ENCODE measurements at places on chromosomes 2 and 18.

GRCh38 chr2:34985474-34985873 is 1370.1 kb upstream of the CRIM1 start:
- DNase-seq: no peak

GRCh38 chr2:205267323-205267722 is 415.0 kb upstream of the NRP2 start:
- no peak for DNase-seq

- DNase-seq: no peak
Measured at GRCh38 chr2:44441200-44441599, 79.5 kb downstream of the CAMKMT start.

- peak; percentile 19 for DNase-seq
Measured at GRCh38 chr18:8507361-8507760, 101.9 kb upstream of the RAB12 start.

GRCh38 chr2:237474931-237475703 is 11.9 kb upstream of the MLPH start:
- peak; percentile 86 for DNase-seq

GRCh38 chr18:52869942-52870907 is 530.2 kb downstream of the DCC start:
- no peak for DNase-seq

GRCh38 chr2:15271941-15272542 is 289.1 kb downstream of the NBAS start:
- no peak for DNase-seq

GRCh38 chr2:44826601-44827000 is 114.9 kb upstream of the SIX3 start:
- DNase-seq: no peak

DNA sequence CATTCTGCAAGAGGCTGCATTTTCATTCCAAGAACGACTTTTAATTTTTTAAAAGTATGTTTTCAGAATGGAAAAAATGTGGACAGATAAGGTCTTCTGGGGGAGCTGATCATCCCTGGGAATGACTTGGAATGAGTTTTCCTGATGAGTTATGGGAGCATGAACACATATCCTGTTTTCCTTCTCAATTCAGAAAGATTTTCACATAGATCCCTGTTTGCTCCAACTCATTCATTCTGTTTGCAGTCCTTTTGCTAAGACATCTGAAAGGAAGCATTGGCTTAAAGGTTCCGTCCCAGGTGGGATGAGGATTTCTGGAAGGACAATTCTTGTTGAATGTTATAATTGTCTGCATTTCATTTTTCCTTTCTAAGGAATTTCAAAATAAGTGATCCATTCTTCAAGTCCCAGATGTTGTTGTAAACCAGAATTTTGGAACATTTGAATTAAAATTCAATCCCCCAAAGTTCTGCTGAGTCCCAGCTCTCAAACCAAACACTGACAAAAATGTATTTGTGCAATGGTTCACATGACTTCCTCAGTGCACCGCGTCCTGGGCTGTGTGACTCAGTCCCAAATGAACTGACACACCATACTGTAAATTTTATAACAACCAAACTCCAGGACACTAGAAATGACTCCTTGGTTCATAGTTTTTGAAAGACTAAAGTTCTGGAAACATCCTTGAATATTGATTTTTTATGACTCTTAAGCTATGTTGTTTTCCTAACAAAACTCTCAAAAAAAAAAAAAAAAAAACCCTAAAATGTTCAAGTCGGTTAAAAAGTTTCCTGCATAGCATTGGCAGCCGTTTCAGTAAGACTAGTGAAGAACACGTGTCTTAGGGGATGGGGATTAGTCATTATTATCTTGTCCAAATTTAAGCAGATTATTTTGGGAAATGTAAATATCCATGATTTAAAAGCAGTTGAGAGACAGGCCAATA is 281.8 kb upstream of the TCF4 start:
- no peak for DNase-seq

DNA sequence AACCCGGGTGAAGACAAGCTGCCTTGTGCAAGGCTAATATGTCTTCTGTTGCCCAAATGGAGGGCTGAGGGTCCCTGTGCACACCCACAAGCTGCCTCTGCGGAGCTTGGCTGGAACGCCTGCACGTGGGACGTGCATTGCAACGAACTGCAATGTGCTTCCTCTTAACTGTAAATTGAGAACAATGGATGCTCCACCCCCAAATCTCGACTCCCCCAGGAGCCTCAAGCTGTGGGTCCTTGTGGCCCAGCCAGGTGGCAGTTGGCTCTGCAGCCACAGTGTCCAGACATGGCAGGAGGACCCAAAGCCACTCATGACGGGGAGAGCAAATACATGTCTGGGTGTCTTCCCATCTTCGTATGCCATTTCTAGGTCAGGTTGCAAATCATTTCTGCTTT is 90.1 kb downstream of the TWIST2 start:
- no peak for DNase-seq

DNA sequence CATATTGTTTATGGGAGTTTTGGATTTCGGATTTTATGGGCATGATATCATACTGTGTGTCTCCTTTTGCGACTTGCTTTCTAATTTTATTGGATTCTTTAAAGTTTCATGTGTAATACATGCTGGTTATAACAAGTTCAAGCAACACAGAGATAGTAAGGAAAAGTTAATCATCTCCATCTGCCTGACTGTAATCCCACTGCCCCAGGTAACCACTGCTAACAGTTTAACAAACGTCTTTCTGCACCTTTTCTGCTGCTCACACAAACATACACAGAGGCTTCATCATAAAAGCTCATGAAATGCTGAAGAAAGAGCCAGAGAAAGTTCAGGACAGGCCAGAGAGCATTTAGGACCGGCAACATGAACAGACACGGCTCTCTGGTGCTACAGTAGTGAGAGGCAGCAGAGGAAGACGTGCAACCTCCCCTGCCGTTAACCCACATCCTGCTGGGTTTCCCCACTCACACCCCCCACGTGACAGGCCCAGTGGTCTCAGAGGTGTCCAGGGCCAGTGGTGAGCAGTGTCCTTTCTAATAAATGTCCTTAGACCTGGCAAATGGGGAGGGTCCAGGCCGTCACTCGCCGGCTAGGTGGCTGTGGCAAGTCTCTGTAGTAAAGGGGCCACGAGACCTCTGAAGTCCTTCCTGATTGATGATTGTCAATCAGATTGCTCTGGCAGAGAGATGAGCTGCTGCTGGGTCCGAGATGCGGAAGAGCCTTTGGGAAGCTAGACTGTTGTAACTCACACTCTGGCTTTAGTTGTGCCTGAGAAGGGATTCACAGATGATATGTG is 43.0 kb upstream of the SLC1A4 start:
- DNase-seq: no peak

GRCh38 chr18:2926528-2926927 is 79.7 kb downstream of the EMILIN2 start:
- DNase-seq: no peak

DNA sequence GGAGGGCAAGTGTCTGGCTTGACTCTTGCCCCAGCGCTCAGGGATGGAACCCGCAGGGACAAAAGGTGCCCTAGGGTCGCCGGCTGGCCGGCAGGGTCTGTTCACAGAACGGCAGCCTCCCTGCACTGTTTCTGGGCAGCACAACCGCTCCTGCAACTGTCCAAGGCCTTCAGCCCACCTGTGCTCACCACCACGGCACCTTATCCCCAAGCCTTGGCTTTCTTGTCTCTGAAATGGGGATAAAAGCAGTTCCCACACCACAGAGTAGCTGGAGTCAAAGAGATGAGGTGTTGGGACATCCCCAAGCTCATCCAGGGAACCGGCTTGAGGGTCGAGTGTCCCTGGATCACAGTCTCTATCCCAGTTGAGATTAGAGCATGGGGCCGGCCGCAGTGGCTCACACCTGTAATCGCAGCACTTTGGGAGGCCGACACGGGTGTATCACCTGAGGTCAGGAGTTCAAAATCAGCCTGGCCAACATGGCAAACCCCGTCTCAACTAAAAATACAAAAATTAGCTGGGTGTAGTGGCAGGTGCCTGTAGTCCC is 4.7 kb downstream of the SNORC start:
- DNase-seq: no peak

DNA sequence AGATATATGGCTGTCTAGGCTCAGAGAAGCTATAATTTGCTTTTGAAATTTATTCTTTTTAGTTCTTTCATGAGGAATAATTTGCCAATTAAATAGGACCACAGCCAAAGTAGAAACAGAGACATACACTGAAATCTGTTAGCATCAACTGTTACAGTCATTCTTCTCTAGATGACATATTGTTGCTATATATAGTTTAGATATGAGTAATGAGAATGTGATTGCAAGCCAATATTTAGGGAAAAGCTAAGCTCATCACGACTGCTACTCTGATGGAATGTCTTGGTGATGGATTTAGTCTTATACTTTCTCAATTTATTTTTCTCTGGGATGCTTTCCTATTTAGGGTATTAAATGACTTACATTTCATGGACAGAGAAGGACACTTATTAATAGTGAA is 259.1 kb downstream of the LNPK start:
- no peak for DNase-seq

GRCh38 chr18:62877411-62878221 is 162.3 kb downstream of the PHLPP1 start:
- no peak for DNase-seq

- no peak for DNase-seq
Measured at GRCh38 chr18:79530821-79531220, 135.1 kb downstream of the NFATC1 start.

DNA sequence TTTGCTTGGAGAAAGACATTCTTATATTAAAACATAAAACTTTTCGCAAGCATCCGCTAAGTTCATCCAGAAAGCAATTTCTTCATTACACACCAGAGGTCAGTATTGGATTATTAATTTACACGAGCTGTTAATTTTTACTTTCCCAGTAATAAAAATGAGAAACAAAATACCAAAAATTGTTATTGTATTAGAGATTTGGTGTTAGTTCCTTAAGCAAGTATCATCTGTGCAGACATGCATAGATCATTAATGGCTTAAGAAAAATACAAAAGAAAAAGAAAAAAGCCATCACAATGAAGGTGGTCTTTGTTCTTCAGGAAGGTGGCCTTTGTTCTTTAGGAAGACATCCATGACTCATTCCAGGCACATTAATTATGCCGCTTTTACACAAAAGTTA is 53.6 kb upstream of the HNMT start:
- no peak for DNase-seq

DNA sequence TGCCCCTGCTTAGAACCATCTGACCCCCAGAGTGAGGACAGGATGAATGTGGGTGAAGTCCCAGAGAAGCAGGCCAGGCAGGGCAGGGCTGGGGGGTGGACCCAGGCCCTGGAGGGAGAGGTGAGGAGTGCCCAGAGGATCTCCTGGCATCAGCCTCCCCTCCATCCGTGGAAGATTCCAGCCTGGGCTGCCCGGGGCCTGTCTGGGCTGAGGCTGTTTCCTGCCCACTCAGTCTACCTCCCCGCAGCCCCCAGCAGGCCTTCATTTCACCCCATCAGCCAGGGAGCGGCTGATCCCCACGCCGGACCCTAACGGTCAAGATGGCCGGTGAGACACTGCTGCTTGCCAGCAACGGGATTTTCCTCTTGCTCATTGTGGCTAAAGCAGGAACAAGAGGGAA is 35.3 kb upstream of the OTOF start:
- DNase-seq: no peak

Data from HEK293T (cell line).